ENCODE measurements at places on chromosomes 1 and 21. TPM values are rescaled to one million over a fixed set of nuclear protein-coding genes. Genes with fewer than 3 reads are reported as not detected.

The ZNF697 gene
- total RNA-seq = 11.4 TPM

The LIPI gene
- not detected for total RNA-seq

The TSPAN1 gene
- total RNA-seq = 6.9 TPM

The TOR1AIP1 gene
- total RNA-seq = 68.8 TPM

The GREM2 gene
- total RNA-seq = 0.64 TPM

The ATG4C gene
- 13.7 TPM for total RNA-seq

The ZP4 gene
- not detected for total RNA-seq

The AIRE gene
- not detected for total RNA-seq

The S100A7 gene
- not detected for total RNA-seq

DNA sequence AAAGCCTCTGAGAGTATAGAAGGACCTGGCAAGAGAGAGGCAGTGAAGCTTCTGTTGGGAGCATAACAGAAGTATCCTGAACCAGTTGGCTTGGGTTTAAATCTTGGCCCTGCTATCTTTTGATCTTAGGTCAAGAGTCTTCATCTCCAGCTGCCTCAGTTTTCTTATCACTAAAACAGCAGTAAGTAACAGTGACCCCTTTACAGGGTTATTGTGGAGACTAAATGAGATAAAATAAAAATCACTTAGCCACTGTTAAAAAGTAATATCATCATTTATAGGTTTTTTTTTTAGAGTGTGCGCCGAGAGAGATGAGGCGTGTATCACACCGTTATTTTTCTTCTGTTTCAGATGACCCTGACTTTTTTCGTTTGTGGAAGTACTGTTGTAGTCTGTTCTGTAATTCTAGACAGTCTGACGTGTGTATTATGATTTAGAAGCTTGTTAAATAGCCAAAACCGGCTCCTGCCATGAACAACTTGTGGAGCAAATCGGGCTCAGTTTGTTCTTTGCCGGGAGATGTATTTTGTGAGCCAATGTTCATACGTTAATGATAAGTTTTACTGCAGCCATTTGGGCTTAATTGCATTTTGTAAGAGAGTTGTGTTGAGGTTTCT is 1.1 kb downstream of the THRAP3 start:
- peaks cover 42% of the 10 kb centered on the region for H3K4me1 ChIP-seq
- peak overlapping the region; percentile 96 for H3K27ac ChIP-seq
- peak overlapping the region; percentile 90 for H3K4me3 ChIP-seq
- peaks cover 42% of the 10 kb centered on the region for H3K36me3 ChIP-seq
- H3K27me3 ChIP-seq = no peaks in the 10 kb centered on the region

- H3K4me1 ChIP-seq = peaks cover 11% of the 10 kb centered on the region
- peaks cover 14% of the 10 kb centered on the region for H3K27me3 ChIP-seq
- H3K4me3 ChIP-seq = no peak overlapping the region
- peak; percentile 52 for DNase-seq
- H3K36me3 ChIP-seq = no peaks in the 10 kb centered on the region
- no peak overlapping the region for H3K27ac ChIP-seq
Measured at GRCh38 chr1:10862743-10863335, 66.4 kb upstream of the CASZ1 start.

DNA sequence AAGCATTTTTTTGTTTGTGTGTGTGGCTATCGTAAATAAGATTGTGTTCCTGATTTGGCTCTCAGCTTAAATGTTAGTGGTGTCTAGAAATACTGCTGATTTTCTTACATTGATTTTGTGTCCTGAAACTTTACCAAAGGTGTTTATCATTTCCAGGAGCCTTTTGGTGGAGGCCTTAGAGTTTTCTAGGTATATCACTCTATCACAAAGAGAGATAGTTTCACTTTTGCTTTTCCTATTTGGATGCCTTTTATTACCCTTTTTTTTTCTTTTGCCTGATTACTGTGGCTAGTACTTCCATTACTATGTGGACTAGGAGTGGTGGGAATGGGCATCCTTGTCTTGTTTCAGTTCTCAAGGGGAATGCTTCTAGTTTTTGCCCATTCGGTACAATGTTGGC is 109.6 kb downstream of the S1PR1 start:
- H3K27me3 ChIP-seq = no peaks in the 10 kb centered on the region
- no peaks in the 10 kb centered on the region for H3K4me1 ChIP-seq
- H3K36me3 ChIP-seq = no peaks in the 10 kb centered on the region
- no peak for DNase-seq

DNA sequence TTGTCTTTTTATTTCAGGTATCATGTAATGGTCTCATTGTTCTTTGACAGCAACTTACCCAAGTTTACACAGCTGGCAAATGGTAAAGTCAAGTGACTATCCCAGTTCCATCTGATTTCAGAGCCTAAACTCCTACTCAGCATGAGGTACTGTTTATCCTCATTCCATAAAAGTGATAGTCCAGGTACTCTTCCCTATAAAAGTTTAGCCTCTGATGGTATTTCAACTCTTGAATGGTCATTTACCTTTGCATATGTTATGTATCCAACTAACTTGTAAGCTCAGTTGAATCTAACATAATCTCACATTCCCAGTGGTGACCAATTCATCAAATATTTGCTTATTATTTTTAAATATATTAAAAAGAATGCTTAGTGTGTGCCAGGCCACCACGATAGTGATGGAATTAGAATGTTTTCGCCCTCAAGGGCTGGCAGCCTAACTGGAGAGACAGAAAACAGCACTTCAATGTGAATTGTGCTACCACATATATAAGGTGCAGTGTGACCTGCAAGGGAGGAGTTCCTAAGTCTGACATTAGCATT is 307.1 kb downstream of the CTH start:
- no peaks in the 10 kb centered on the region for H3K4me1 ChIP-seq
- H3K36me3 ChIP-seq = no peaks in the 10 kb centered on the region
- H3K4me3 ChIP-seq = no peak overlapping the region
- DNase-seq = no peak
- H3K27ac ChIP-seq = no peak overlapping the region

DNA sequence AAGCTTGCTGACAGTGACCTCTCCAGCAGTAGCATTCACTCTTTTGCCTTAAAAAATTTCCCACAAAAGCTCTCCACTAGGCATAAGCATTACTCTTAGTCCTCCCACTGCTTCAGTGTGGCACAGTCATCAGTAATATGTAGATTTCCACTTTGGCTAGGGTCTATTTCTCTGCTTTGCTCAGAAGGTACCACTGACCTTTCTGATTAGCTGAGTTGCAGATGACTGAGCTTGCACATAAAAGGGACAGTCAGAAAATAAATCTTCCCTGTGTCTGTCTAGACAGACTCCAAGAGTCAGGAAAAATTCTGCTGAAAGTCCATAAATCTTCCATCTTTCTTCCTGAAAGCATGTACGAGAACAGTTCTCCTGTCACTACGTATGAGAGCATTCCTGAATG is 56.6 kb upstream of the APP start:
- no peaks in the 10 kb centered on the region for H3K36me3 ChIP-seq
- no peak overlapping the region for H3K27ac ChIP-seq
- no peaks in the 10 kb centered on the region for H3K4me1 ChIP-seq
- H3K4me3 ChIP-seq = no peak overlapping the region
- H3K27me3 ChIP-seq = no peaks in the 10 kb centered on the region
- no peak for DNase-seq

DNA sequence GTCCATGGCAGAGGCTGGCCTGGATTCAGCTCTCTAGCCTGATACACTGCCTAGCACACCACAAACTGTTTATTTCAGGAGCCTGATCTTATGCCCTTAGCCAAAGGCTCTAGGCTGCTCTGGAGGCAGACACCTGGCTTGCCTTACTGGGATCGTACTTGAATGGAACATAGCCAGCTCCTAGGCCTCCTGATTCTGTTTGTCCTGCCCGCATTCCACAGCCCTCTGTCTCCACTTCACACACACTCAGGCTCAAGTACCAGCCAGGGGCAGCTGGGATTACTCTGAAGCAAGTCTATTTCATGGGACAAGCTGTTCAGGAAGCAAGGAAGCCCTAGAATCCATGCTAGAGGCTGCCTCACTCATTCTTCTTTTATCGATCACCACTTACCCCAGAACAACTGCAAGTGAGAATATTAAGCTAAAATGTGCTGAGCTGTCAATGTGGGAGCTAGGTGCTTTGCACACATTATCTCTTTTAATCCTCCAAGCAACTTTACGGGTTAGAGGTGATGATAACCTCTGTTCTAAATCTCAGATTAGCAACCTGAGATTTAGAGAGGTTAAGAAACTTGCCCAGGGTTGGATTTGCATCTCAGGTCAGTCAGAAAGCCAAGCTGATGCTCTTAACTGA is 31.1 kb upstream of the CYP4B1 start:
- no peaks in the 10 kb centered on the region for H3K36me3 ChIP-seq
- peak; percentile 83 for DNase-seq
- H3K4me1 ChIP-seq = peaks cover 22% of the 10 kb centered on the region
- H3K4me3 ChIP-seq = no peak overlapping the region

DNA sequence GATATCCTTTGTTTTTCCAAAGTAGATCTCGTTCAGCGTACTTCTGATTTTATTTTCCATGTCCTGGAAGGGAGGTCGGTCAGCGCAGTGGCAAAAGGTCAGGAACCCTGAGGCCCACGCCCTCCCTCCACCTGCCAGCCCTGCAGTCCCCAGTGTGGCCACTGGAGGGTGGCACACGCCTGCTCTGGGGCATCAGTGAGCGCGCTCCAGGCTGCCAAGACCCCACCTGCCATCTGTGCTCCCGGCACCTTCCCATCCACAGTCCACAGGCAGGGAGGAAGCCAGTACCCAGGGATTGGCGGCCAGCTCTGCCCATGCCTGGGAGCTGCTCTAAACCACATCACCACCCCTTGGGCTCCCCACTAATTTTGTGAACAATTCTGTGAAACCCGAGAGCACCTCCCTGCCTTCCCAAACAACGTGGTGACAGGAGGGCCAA is 32.3 kb downstream of the SLC66A1 start:
- peaks cover 61% of the 10 kb centered on the region for H3K36me3 ChIP-seq
- H3K4me3 ChIP-seq = no peak overlapping the region
- DNase-seq = peak; percentile 80
- peak overlapping the region; percentile 11 for H3K27ac ChIP-seq

GRCh38 chr1:60808676-60809075 is 273.7 kb upstream of the NFIA start:
- H3K4me1 ChIP-seq = no peaks in the 10 kb centered on the region
- H3K27me3 ChIP-seq = no peaks in the 10 kb centered on the region
- no peak for DNase-seq
- no peak overlapping the region for H3K27ac ChIP-seq

DNA sequence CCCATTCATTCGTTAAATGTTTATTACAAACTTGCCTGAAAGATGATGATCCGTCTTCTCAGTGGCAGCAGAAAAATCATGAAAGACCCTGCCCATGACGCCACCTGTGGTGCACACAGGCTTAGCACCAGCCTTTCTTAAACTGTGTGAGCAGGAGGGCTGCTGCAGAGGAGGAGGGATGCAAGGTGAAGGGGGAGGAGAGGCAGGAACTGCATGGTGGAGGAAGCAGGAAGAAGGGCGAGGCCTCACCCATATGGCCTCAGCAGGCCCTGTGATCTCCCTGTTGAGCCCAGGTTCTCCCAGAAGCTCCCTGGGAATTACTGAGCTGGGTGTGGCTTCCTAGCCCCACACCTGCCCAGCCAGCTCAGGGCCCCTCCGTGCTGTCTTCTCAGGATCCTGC is 25.0 kb upstream of the RD3 start:
- no peaks in the 10 kb centered on the region for H3K27me3 ChIP-seq
- H3K27ac ChIP-seq = no peak overlapping the region
- no peaks in the 10 kb centered on the region for H3K36me3 ChIP-seq
- no peak for DNase-seq

DNA sequence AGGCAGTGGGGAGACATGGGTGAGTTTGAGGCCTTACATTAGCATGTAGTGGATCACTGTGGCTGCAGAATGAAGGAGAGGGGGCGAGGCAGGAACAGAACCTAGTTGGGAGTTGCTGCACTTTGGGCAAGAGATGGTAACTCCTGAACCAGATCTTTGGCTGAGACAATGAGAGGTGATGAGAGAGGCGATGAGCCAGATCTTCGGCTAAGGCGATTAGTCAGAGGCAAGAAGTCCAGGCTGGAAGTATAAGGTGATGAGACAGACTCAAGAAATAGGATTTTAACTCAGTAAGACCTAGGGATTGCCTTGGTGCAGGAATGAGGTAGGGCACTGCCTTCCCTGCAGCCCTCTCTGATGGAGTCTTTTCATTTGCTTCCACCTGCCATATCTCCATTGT is 9.1 kb upstream of the ARTN start:
- H3K27me3 ChIP-seq = no peaks in the 10 kb centered on the region
- no peaks in the 10 kb centered on the region for H3K4me1 ChIP-seq
- no peak overlapping the region for H3K27ac ChIP-seq
- H3K36me3 ChIP-seq = no peaks in the 10 kb centered on the region
- no peak for DNase-seq

DNA sequence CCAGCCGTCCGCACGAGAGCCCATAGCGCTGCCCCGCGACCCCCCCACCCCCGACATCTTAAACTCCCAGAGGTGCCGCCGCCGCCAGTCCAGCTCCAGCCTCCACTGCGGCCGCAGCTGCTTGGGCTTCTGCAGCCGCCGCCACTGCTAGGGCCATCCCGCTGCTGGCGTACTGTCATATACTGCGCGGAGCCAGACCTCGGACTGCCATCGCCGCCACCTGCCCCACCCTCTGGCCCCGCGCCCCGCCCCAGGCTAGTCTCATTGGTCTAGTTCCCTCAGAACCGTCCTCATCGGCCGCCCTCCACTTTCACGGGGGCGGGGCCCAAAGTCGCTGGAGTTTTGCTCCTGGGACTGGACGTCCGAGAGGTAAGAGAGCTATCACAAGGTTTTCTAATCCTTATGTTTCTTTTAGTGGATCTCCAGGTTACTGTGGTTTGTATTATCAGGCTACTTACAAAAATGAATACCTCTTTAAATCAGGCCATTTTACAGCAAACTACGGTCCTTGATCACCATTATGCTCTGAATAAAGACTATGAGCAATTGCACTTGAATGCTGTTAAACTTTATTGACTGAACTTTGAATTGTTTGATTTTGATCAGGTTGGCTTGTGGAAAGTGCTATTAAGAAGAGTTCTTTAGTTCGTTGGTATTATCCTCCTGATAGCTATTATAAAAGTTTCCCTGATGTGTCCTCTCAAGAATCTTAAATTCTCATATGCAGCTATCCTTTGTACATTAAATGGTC is 2.8 kb upstream of the CD1D start:
- peaks cover 8% of the 10 kb centered on the region for H3K27me3 ChIP-seq
- H3K27ac ChIP-seq = no peak overlapping the region
- H3K4me3 ChIP-seq = peak overlapping the region; percentile 45

GRCh38 chr21:32415451-32416398 is 3.2 kb downstream of the EVA1C start:
- DNase-seq = no peak
- H3K4me1 ChIP-seq = peaks cover 41% of the 10 kb centered on the region
- no peaks in the 10 kb centered on the region for H3K27me3 ChIP-seq

Data from upper lobe of right lung (tissue), 1 donor.